Stimulated activated CD4-positive, alpha-beta T cell treated with anti-CD3 and anti-CD28 coated beads, TNF-alpha, amount 100 ng/mL, for 24 hours (primary cell): ENCODE measurements at places on chromosomes 16 and 17.

DNA sequence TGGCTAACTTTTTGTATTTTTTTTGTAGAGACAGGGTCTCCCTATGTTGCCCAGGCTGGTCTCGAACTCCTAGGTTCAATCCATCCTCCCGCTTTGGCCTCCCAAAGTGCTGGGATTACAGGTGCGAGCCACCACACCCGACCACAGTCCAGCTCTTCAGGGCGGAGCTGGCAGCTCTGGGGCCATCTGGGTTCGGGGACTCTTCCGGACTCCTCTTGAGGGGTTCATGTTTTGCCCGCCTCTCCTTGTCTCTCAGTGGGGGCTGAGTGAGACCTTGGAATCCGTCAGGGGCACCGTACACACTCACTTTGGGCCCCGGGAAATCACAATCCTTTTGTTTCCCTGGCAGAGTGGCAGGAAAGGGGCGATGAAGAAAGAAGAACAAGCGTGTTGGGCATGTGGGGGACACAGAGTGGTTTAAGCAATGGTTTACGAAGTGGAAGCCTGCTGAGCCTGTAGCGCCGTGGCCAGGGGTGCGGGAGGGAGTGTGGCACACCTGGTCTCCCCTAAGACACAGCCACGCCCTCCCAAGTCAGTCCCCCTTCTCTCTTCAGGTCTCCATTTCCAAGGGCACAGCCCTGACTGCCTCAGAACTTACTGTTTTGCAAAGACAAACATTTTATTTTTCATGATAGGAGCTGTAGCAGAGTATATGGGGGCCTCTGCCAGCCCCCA is 26.1 kb downstream of the TNS4 start:
- DNase-seq, result no peak

- DNase-seq, result no peak
Measured at GRCh38 chr17:33948309-33948708, 306.8 kb upstream of the CCL2 start.

- DNase-seq, result no peak
Measured at GRCh38 chr17:7443499-7444485, 1.1 kb upstream of the CHRNB1 start.

GRCh38 chr16:15573274-15573895 is 69.6 kb downstream of the MARF1 start:
- no peak for DNase-seq

DNA sequence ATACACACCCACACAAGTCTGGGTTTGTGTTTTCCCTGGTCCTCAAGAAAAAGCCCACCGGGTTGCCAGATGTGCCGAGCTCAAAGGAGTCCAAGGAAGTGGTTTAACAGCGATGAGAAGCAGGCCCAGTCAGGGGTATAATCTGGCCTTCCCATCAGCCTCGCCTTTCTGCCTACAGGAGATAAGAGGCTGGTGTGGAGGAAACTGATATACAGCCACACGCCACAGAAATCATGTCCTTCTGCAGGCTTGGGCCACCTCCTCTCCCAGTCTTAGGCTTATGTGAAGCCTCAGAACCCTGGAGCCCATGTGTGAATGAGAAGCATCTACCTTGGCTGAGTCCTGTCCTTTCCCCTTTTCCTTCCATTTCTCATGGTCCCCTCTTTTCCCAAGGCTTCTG is 43.6 kb upstream of the MMP2 start:
- no peak for DNase-seq

DNA sequence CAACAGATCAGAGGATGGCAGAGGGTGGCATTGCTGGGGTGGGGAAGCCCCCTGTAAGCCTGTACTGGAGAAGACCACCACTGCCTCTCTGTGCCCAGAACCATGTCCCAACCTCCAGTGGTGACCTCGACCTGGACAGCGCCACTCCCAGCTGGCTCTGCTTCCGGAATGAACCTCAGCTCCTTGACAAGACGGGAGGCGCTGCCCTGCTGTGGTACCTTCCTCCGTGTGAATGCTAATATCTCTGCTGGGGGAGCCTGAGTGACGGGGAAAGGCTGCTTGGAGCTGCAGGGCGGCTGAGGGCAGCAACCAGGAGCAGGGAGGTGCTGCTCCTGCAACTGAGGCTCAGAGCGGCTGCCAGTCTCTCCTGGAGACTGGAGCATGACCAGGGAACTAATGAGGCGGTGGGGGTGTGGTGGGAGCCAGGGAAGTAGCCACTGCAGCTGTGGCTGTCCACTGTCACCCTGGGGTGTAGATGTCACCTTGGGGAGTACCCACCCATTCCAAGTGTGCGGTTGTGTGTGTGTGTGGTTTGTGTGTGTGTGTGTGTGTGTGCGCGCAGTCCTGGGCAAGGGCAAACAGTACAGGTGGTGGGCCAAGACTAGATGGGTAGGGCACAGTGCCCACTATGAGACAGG is 6.2 kb downstream of the PRCD start:
- DNase-seq, result no peak

DNA sequence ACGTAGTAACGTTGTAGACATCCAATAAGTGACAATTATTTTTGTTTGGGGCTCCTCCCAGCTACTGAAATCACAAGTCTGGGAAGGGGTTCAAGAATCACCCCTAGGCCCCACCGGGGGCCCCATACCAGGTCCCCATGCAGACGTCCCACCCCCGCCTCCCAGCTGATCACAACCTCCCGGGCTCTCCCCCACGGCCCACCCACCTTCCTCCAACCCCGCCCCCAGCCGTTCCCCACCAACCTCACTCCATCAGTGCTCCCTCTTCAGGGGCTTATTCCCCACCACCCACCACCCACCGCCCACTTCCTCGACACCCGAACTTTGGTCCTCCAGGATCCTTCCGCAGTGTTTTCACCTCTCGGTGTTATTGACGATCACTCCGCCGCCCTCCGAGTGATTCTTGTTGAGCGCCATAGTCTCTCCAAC is 240 bp downstream of the WBP2 start:
- DNase-seq, result no peak
